ENCODE measurements at places on chromosomes 1 and 21.
A peak's percentile ranks its signal among the peaks of the same experiment; 100 is the strongest.

DNA sequence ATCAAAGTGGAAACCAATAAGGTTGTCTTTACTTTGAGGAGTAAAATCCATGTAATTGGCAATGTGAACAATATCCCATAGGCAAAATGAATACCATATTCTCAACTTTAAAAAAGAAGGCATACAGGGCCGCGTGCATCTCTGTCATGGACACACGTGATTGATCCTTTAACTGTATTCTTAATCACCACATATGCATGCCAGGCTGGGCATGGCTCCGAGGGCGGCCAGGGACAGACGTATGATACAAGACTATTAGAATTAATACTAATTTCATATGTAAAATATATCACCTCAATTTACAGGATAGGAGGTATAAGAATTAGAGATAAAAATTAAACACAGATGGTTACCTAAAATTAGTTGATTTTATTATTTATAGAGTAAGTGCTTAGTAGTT lies 11.2 kb downstream of the RGS21 start:
- no peak for DNase-seq

- no peak for DNase-seq
Measured at GRCh38 chr1:19049128-19049768, 92.8 kb upstream of the IFFO2 start.

- DNase-seq, result no peak
Measured at GRCh38 chr1:18722270-18722669, 91.6 kb downstream of the PAX7 start.

- DNase-seq, result no peak
Measured at GRCh38 chr21:22961258-22961657, 1963.0 kb downstream of the NCAM2 start.

- DNase-seq, result peak; percentile 57
Measured at GRCh38 chr1:206575165-206575893, 36.9 kb downstream of the EIF2D start.

- no peak for DNase-seq
Measured at GRCh38 chr1:100516857-100517256, 21.1 kb upstream of the GPR88 start.

DNA sequence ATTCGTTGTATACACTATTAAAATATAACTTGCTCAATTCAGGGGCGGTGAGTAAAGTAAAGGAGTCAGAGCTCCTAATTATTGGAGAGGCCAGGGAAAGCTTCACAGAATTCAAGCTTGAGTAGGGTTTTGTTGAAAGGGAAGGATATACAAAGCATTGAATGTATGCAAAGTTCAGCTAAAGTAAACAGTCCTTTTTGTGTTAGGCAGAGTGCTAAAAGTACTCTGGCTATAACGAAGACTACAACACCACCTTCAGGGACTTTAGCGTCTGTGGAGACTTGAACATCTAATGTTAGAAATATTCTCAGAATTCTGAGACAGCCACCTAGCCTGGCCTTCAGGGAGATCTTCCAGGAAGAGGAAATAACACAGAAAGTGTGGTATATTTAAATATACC lies 1.1 kb downstream of the FALEC start:
- no peak for DNase-seq

- DNase-seq, result no peak
Measured at GRCh38 chr1:8763888-8764287, 53.6 kb downstream of the RERE start.

DNA sequence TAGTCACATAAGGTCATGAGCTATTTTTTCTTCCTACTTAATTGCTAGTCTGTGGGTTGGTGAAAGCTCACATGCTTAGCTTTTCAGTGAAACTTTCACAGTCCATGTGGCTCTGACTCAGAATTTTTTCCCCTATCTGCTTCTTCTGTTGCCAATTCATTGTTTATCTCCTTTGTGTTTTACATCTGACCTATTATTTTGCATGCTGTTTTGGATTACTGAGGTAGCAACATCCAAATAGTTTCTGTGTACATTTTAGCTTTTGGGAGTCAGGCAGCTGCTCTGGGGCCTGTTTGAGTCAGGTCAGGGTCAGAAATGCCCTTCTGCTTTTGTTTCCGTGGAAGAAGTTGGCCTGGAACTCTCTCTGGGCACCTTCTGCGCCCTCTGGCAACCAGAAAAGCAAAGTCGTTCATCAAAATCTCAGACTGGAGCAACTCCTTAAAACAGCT lies 40.0 kb downstream of the ROR1 start:
- no peak for DNase-seq

DNA sequence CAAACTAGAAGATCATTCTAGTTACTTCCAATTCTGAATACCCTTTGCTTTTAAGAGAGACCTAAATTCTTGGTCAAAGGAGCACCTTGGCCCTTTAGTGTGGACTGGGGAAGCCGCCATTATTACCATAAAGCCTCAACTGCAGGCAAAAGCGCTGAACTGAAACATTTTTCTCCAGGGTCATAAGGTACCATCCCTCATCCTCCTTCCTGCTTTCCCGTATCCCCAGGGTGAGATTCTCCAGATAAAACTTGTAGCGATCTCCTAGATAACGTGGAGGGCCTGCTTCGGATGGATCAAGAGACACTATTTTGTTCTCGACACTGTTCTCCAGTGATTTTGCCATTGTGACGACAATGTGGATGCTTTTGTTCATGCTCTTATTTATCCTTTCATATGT lies 9.8 kb downstream of the SLAMF1 start:
- no peak for DNase-seq

DNA sequence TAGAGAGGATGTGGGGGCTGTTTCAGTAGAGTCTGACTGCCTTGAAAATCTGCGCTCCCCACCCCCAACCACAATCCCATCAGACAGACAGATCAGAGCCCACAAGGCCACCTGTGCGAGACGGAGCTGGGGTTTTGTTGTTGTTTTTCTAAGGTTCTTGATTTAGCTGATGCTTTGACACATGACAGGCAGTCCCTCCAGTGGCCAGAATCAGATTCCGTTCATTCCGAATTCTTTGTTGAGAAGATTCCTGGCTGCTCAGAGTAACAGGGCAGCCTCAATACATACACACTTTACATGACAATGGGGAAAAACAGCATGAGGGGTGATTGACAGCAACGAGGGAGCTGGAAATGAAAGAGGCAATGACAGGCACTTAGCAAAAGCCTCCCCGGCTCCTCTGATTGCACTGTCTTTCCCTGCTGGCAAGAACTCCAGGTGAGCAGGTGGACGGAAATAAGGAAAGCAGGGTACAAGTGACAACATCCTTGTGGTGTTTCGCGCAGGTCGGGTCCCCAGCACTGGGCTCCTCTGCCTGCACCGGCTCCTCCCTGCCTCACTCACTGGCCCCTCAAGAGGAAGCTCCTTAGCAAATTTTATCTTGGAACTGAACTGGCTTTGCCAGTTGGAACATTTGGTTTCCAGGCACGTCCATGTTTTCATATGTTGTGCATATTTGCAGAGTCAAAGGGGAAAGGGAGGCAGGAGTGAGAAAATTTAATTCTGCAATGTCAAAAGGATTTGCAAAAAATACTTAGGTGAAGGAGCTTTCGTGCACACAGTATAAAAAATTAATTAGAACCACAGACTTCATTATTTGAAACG lies 148.7 kb downstream of the PGBD5 start:
- DNase-seq, result no peak

DNA sequence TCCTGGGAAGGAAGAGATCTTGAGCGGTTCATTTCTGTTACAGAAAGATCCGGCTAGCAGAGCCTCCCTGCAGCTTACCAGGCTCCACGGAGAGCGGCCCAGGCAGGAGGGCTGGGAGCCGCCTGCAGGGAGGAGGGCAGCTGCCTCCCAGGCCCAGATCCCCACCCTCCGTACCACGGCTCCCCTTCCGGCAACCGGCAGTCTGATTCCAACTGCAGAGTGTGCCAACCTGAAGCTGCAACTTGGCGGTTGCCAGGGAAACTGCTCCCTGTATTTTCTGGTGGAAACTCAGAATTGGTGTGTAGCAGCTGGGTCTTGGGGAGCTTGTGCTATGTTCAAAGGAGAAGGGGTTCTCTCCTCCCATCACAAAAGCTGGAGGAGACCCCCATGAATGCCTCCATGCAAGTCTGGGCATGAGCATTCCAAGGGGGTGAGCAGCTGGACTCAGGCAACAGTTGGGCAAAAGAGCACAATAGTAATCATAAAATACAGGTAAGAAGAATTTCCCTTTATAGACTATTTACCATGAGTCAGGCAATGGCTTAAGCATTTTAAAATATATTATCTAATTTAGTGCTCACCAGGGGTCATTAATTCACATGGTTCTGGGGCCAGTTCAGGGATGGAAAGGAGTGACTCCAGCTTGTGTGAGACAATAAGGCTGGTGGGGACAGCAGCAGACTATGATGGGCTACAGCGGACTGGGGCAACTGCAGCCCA lies 46.1 kb upstream of the KAZN start:
- no peak for DNase-seq

- DNase-seq, result no peak
Measured at GRCh38 chr1:22828484-22829308, 118.1 kb downstream of the EPHB2 start.

GRCh38 chr1:209850342-209850979 lies 22.7 kb downstream of the UTP25 start:
- no peak for DNase-seq

DNA sequence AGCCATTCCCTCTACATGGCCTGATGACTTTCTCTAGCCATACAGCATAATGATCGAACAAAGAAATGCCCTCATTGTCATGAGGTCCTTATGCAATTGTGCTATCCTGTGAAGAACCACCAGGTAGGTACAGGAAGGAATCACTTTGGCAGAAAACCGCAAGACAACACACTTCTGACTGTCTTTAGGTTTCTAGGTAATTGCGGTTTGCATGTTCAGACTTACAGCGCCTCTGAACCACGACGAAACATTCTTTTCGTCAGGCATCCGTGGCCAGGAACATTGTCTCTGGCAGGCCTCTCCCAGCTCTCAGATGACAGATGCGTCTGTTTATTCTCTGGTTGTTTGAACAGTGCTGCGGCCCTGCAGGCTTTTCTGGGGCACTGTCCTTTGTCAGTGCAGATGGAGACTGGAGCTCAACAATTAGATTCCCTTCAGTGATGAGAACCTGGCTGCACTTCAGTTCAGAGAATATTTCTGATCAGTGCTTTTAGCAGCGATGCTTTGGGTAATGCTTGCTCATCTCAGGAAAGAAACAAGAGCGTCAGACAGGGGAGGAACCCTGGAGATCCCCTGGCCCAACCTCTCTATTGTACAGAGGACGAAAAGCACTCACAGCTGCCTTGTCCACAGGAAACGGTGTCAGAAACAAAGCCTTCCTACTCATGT lies 63.4 kb downstream of the B3GALT5 start:
- no peak for DNase-seq

GRCh38 chr1:59310549-59311250 lies 13.8 kb downstream of the FGGY start:
- DNase-seq, result no peak

GRCh38 chr21:44301961-44302406 lies 2.1 kb downstream of the PFKL start:
- DNase-seq, result no peak

DNA sequence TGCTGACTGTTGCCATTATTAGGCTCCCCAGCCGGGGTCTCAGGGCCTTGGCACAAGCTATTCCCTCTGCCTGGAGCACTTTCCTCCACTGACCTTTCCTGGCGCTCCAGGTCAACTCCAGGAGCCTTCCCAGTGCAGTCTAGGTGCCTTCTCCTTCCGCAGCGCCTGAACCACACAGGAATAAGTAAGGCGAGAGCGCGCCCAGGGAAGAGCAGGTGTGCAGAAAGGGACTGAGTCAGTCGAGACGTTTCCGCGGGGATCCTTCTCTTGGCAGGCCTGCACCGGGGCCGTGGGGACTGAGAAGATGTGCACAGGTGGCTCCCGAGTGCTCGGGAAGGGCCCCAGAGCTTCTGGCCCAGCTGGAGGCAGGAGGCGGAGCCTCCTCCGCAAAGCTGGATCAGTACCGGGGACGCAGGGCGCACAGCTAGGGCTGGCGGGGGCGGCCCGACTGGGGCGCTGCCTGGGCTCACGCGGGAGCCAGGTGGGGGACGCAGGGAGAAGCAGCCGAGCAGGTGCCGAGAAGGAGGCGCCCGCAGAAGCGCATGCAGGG lies 765 bp upstream of the BMP8A start:
- peak; percentile 3 for DNase-seq

DNA sequence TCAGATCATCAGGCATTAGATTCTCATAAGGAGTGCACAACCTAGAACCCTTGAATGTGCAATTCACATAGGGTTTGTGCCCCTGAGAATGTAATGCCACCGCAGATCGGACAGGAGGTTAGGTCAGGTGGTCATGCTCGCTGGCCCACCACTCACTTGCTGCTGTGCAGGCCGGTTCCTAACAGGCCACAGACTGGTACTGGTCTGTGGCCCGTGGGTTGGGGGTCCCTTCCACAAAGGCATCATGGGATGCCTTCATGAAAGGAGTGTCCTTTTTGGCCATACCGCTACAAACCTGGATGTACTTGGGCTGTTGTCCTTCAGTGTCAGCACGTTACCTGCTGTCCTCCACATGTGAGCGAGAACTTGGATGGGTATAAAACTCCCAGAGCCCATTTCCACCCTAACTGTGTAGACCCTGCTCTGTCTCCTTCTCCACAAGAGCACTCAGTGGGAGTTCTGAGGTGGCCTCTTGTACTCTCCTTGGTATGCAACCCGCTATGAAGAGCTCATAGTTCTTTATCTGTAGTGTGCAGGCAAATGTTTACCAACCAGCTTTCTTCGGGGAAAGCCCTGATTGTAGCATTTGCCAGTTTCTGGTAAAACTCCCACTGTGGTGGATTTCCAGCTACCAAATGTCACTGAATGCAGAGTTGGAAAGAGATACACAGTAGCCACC lies 41.7 kb upstream of the SLC19A1 start:
- no peak for DNase-seq
